ENCODE measurements at places on chromosomes 7 and 10. TPM values are rescaled to one million over a fixed set of nuclear protein-coding genes. Genes with fewer than 3 reads are reported as not detected.

PNLIPRP1 gene
- not detected for total RNA-seq

TAS2R4 gene
- 0.78 TPM for total RNA-seq

METTL2B gene
- 64.9 TPM for total RNA-seq

UNCX gene
- total RNA-seq, result not detected

PHYH gene
- 11.1 TPM for total RNA-seq

HTR5A gene
- total RNA-seq, result not detected

SPACDR gene
- 2.9 TPM for total RNA-seq

C7orf57 gene
- 0.31 TPM for total RNA-seq

CTAGE4 gene
- total RNA-seq, result 0.75 TPM

LOXL4 gene
- total RNA-seq, result not detected

CDH23 gene
- total RNA-seq, result 0.57 TPM

SLC13A1 gene
- 0.05 TPM for total RNA-seq

SPDYE16 gene
- not detected for total RNA-seq

CYP2C9 gene
- not detected for total RNA-seq

OR2A42 gene
- total RNA-seq, result not detected

SORCS1 gene
- total RNA-seq, result not detected

ANKRD30A gene
- total RNA-seq, result not detected

PAX4 gene
- not detected for total RNA-seq

LIPN gene
- total RNA-seq, result not detected

SLC26A3 gene
- total RNA-seq, result not detected

AKR1C4 gene
- total RNA-seq, result not detected

ZNF853 gene
- 0.42 TPM for total RNA-seq

MYH16 gene
- not detected for total RNA-seq

ALOX5 gene
- total RNA-seq, result 3.1 TPM

PNLIPRP2 gene
- total RNA-seq, result not detected

ZCWPW1 gene
- total RNA-seq, result 2.0 TPM

HELLS gene
- total RNA-seq, result 224 TPM

SCIN gene
- total RNA-seq, result not detected

RGR gene
- not detected for total RNA-seq

FBXO24 gene
- total RNA-seq, result 0.41 TPM

ANKIB1 gene
- 60.9 TPM for total RNA-seq

TAC1 gene
- 0.31 TPM for total RNA-seq

GNAT3 gene
- not detected for total RNA-seq

CTNNA3 gene
- total RNA-seq, result not detected

GPR15LG gene
- total RNA-seq, result not detected

IGFBP1 gene
- not detected for total RNA-seq

CALHM3 gene
- not detected for total RNA-seq

UNC5B gene
- total RNA-seq, result 0.10 TPM

ANKRD1 gene
- not detected for total RNA-seq

WIPF3 gene
- not detected for total RNA-seq

CDHR1 gene
- 0.66 TPM for total RNA-seq

VAX1 gene
- total RNA-seq, result not detected

ZNF467 gene
- 0.10 TPM for total RNA-seq

SLC25A28 gene
- total RNA-seq, result 53.3 TPM

GHRHR gene
- not detected for total RNA-seq

SFTPA2 gene
- total RNA-seq, result not detected

ADCYAP1R1 gene
- total RNA-seq, result not detected

Measured in activated T-helper 1 cell treated with anti-CD3 and anti-CD28 coated beads, Interleukin-12 subunit alpha, Interleukin-12 subunit beta, Interleukin-2, Interleukin-4 antibody, amounts not matched to agents 30 ng/mL and 10 ng/mL and 1 ng/mL, durations not matched to agents 14 hours and 24 hours and 36 hours (primary cell).